ENCODE measurements at places on chromosomes 6 and 20. TPM values are rescaled to one million over a fixed set of nuclear protein-coding genes. Genes with fewer than 3 reads are reported as not detected.

GRCh38 chr20:31633339-31633914 is 4.3 kb upstream of the COX4I2 start:
- no peak for DNase-seq

DNA sequence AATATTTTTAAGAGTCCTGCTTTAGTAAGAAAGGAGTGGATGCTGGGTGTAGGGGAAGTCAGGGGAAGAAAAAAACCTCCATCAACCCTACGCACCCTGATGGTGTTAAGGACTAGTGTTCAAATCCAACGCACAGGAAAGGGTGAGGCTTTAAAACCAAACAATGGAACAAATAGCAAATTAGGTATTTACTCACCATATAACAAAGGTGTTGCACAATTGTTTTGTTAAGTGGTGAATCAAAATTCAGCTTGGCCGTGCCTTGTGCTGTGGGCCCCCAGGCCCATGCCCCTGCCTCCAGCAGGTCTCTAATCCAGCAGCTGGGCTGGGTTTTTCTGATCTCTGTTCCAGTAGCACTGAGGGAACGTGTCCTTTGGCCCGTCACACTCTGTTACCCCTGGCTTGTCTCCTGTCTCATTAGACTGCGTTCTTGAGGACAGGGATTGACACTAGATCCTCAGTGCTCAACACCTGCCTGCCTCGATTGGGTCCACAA is 11.8 kb downstream of the FAM83D start:
- no peak for DNase-seq

The SYTL3 gene
- total RNA-seq: 1.2 TPM

The SLC17A1 gene
- not detected for total RNA-seq

DNA sequence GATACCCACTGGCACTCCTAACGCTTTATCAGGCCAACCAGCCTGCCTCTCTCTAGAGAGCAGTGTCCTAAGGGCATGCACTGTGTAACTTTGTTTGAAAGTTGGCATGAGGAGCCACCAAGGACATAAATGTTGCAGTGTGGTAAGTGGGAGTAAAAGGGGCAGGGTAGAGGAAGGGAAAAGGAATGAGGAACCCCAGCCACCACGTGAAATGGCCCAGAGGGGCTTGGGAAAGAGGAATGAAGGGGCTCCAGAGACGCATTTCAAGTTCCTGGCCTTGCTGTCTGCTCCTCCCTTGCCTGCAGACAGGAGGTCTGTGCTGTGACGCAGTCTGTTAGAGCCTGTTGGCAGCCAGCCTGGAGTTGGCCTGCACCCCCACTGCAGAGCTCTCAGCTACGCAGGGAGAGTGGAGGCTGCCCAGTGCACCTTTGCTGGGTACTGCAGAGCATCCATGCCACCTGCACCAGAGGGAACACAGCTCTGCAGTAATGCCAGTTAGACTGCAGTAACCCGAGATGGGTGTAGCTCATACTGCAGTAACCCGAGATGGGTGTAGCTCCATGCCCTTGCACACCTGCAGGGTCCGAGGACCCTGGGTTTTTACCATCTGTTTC is 86.8 kb upstream of the SNAP25 start:
- DNase-seq: peak; percentile 76

DNA sequence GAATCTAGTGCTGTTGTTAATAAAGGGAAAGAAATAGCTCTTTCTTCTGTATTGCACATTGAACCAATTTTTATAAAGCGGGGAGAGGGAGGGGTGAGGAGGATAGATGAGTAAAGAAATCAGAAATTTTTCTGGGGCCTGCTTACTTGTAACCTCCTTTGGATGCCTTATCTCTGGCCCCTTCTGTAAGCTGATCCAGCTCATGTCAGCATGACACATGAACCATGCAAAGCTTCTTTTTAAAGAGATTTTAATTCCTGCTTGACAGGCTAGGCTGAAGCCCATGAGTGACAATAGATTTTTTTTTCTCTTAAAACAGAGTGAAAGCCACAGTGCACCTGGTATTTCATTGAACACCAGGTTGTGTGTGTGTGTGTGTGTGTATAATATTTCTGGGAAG is 325.3 kb downstream of the PRL start:
- peak; percentile 45 for DNase-seq

- DNase-seq: no peak
These were observed 128.3 kb downstream of the TAF4 start for GRCh38 chr20:61937146-61937962.
